ENCODE measurements at places on chromosomes 4 and X.

DNA sequence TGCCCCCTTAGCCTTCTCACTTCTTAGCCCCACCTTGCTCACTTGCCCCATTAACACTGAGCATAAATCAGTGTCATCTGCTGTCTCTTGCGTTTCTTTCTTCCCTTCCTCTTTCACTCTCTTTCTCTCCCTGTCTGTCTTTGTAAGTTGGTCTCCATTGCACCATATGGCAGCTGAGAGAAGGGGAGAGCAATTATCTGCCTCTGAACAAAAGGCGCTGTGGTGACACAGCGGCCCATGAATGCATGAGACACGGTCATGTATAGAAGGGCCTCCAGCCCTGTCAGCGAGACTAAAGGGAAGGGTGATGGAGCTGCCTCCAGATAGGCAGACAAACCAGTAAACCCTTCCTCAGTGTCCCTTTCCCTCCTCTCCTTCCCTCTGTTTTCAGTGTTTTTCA is 88.8 kb upstream of the PCDH18 start:
- DNase-seq: no peak

GRCh38 chr4:84879651-84880200 is 86.8 kb downstream of the WDFY3 start:
- DNase-seq: peak; percentile 78

DNA sequence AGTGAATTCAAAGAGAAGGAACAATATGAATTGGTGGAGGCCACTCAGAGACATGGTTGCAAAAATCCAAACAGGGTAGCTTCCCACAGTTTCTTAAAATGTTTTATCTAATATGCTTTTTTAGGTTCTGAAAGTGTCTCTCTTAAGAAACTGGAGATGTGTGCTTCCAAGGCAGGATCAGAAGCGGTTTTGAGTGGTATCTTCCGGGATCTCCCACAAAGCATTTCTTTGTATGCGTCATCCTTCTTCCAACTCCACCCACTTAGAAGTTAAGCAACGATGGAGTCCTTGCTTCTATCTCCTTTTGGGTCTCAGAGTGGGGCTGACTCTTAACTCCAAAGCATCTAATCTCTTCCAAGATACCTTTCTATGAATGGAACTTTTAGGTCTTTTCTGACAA is 196.7 kb downstream of the MID1 start:
- DNase-seq: no peak

GRCh38 chr4:80322716-80323115 is 12.8 kb upstream of the CFAP299 start:
- DNase-seq: peak; percentile 24

GRCh38 chr4:146104541-146104940 is 71.0 kb upstream of the LSM6 start:
- DNase-seq: no peak

DNA sequence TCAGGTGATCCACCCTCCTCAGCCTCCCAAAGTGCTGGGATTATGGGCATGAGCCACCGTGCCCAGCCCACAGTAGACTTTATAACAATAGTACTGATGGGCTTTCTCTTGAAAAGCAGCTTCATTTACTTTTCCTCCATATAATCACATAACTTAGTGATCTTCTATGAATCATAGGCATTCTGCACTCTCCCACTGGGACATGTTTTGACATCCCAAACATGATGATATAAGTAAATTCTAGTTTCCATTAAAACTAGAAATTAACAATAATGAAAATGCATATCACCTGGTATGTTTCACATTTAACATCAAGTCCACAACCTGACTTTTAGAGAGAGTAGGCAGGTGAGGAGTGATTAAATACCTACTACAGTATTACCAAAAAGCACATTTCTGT is 96.5 kb downstream of the CAMK2D start:
- DNase-seq: no peak

- no peak for DNase-seq
Observed at GRCh38 chrX:153153516-153153915, 25.6 kb upstream of the MAGEA1 start.

DNA sequence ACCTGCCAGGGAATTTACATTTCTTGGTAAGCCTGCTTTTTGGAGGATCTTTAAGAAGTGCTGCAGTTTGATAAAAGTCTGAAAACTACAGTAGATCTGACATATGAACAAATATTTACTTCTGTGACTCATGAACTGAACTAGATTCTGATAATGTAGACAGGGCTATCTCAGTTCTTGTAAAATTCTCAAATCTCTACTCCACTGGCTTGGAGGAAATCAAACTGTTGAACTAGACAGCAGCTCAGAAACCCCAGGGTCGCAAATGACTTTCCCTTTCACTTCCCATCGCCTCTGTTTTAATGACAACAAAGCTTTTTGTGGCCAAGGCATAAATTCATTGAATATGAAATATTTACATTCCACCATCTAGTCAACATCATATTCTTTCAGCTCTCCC is 15.4 kb upstream of the OCIAD1 start:
- no peak for DNase-seq

DNA sequence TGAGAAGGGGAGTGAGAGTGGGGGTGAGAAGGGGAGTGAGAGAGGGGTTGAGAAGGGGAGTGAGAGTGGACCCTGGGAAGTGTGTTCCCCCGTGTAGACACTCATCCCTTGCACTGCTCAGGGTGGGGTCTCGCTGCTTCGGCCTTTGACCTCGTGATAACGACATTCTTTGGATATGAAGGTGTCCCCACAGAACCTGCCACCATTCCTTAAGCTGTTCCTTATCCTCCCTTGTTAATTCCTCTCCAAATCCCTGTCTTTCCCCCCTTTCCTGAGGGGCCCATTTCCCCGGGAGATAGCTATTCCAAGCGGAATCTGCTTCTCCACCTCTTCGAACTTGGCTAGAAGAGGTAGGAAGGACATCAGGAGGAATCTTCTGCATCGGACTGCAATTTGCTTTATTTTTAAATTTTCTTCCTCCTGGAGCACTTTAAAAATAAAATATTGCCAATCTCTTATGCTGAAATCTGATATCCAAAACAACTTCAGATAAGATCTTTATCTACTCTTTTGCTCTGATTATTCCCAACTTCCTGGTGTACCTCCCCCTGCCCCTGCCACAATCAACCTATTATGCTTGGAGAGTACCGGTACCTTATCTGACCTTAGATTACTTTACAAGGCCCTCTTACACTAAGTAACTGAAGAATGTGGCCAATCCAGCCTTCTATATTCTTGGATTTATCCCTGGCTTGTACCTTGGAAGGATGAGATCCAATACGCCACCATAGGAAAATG is 15.6 kb downstream of the TRIML1 start:
- DNase-seq: no peak

DNA sequence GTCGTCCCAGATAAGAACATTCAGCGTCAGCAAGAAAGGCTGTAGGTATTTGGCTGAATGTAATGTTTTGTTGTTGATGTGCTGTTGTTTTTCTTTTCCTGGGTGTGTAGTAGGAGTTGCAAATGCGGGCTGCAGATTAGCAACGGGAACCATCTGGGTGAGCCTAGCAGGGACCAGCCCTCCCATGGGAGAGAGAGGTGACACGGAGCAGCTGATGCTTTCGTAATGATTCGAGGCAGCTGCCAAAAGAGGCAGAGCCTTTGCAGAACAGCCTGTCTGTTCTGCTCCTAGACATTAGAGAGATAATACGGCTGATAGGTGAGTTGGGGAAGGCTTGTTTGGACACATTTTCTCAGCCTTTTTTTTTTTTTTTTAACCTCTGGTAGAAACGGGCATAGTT is 25.3 kb downstream of the ARSF start:
- no peak for DNase-seq

GRCh38 chrX:68822641-68823410 is 6.0 kb upstream of the EFNB1 start:
- DNase-seq: peak; percentile 28

GRCh38 chrX:154408659-154409221 is 314 bp downstream of the DNASE1L1 start:
- DNase-seq: no peak

GRCh38 chrX:122788216-122788615 is 395.9 kb upstream of the GRIA3 start:
- no peak for DNase-seq

GRCh38 chr4:107183155-107183774 is 147.2 kb upstream of the DKK2 start:
- DNase-seq: peak; percentile 69

GRCh38 chrX:119759248-119759766 is 919 bp downstream of the SOWAHD start:
- no peak for DNase-seq

- no peak for DNase-seq
Observed at GRCh38 chr4:176358083-176358469, 38.3 kb downstream of the SPCS3 start.

DNA sequence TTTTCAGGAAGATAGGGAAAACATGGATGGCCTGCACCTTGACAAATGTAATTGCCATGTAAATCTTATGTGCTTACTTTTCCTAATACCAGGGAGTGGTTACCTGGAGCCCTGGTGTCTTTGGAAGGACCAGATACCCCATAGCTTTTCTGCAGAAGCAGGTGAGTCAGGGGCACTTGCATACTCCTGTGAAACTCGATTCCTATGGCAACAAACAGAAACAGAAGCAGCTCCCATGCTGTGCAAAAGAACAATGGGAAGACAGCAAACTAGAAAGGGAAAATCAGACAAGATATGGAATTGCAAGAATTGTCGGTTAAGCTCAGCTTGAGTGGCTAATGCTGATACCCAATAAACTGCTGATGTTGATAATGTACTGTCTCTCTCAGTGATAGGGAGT is 117.4 kb upstream of the AFF2 start:
- DNase-seq: no peak

DNA sequence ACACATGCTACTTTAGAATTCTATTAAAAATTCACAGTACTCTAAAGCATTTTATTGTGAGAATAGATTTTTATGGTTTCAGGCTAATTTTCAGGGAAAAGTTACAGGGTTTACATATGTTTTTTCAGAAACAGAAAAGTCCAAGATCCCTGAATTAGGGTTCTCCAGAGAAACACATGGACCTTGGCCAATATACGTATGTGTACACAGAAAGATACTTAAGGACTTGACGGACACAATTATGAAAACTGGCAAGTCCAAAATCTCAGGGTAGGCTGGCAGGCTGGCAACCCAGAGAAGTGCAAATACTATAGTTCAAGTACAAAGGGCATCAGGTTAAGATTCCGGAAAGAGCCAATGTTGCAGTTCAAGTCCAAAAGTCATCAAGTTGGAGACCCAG is 1897.8 kb upstream of the PCDH10 start:
- DNase-seq: no peak

DNA sequence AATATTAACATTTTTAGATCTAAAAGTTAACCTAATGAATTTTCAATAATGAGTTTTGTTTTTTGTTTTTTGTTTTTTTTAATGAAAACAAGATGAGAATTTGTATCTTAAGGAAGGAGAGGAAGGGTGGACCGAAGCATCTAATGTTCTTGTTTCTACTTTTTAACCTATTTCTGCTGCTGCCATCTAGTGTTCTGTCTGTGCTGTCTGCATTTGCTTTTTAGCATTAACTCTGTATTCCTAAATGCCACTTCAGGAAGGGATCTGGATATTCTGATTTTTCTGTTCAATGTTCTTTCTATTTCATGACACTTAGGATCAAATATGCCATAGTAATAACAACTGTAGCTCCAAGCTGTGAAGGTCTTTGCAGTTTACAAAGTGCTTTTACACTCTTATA is 161.7 kb downstream of the BRWD3 start:
- peak; percentile 1 for DNase-seq
